ENCODE measurements at places on chromosomes 3 and 15.

DNA sequence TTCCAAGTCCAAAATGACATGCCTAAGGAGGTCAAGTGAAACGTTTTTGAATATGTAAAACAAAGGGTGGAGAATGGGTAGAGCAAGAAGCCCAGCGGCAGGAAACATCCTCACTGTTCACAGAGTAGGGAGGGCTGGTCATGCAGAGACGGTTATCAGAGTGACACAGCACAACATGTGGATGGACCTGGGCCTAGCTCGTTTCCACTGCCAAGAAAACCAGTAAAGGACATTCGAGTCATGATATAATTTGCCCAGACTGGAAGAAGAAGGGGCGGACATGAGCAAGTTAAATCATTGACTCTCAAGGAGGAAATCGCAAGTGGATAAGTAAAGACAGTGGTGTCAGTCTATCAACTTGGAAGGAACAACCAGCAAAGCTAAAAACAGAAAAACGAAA is 89.3 kb downstream of the LRIG1 start:
- DNase-seq: peak; percentile 65

DNA sequence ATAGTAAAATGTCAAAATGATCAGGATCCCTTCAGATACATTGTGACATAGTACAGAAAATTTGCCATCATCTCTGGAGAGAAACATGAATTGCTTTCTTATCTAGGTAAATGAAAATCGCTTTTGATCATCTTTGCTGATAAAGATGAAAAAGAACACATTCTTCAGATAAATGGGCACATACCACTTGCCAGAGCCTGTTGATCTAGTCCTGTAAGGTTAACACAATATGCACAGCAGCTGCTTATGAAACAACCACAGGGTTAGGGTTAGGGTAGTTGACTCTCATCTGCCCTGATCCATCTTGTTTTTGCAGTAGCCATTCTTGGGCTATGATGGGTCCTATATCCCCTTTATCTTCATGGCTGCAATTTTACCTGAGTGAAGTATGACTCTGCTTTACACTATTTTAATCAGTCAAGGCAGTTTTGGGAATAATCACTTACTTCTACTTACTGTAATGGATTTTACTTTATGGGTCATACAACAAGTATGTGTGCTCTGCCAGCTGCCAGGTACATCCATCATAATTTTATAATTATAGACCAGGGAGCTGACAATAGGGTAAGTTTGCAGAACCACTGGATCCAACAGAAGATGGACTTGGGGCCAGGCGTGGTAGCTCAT is 12.6 kb upstream of the SPINK8 start:
- DNase-seq: peak; percentile 31

GRCh38 chr15:66224946-66225345 is 28.6 kb downstream of the MEGF11 start:
- no peak for DNase-seq

GRCh38 chr15:92449476-92449875 is 55.8 kb downstream of the ST8SIA2 start:
- DNase-seq: no peak

DNA sequence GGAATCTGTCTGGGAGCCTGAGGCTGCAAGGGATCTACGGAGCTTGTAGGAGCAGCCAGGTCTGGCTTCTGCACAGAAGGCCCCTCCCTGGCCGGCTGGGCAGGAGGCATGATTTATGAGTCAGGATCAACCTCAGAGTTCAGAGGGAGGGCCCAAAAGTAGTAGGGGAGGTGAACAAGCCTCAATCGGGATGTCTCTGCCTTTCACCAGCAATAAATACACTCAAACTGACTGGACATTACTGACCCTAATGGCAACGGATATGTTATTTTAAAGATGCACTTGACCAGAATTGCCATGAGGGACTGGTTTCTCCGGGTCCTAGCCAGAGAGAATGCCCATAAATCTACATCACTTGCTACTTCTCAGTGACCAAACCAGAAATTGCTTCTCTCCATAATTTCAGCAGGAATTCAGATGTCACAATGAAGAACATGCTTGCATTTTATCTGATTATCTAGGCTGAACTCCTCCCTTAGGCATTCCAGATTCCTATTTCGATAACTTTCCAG is 109.6 kb upstream of the LMOD3 start:
- no peak for DNase-seq

DNA sequence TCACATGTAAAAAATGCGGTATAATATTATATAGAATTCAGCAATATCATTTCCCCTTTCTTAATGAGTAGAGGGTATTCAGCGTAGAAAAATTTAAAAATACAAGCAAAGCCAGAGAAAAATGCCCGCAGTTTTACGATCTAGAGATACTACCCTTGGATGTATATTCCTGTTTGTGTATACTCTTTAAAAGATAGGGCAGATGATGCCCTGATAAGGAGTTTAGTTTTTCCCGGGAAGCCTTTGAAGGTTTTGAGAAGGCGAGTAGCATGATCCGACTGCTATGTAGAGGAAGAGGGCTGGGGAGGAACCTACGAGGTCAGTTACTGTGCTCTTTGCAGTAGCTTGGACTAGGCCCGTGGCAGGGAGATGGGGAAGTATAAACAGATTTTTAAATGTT is 1.2 kb downstream of the YEATS2 start:
- DNase-seq: peak; percentile 69

GRCh38 chr15:82114660-82115059 is 68.8 kb upstream of the MEX3B start:
- DNase-seq: no peak

DNA sequence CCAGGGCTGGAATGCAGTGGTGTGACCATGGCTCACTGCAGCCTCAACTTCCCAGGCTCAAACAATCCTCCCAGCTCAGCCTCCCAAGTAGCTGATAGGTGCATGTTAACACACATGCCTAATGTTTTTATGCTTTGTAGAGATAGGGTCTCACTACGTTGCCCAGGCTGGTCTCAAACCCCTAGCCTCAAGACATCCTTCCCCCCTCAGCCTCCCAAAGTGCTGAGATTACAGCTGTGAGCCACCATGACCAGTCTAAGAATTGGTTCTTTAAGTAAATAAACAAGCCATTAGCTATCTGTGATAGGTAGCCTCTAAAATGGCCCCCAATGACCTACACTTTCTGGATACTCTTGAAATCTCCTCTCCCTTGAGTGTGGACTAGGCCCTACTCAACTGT is 3.7 kb downstream of the TRIM59 start:
- DNase-seq: no peak

- no peak for DNase-seq
Measured at GRCh38 chr3:63047068-63047467, 171.9 kb upstream of the CADPS start.

DNA sequence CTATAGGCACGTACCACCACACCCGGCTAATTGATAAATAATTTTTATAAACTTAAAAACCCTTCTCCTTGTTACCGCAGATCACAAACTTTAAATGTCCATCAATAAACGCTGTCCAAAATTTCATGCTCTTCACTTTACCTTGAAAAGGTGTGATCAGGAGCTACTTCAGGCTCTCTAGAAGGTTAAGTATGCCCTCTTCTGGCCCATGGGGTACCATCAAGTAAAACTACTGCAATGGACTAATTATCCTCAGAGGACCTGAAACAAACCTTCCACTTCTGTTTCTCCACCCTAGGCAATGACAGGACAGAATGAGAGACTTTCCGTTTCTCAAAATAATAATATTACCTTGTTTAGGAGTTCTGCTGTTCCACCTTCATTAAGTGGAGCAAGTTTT is 9.2 kb downstream of the LZTFL1 start:
- peak; percentile 39 for DNase-seq

- DNase-seq: no peak
Measured at GRCh38 chr3:83802801-83803200, 1156.0 kb upstream of the CADM2 start.

DNA sequence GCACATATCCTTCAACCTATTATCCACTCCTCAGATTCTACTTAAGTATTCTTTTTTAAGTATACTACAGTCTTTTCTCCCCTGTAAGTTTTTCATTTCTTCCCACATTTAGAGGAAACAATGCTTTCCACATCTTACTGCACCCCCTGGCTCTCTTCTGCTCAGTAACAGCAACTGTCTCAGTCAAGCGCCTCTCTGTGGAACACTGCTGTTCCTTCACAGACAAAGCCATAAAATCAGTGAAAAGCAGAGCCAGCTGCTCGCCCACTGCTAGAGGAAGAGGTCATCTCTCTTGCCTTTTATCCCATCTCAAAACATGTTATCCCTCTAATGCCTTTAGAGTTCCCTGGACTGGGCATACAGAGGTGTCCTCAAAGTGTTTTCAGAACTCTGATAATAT is 24.8 kb downstream of the SERP1 start:
- no peak for DNase-seq

- DNase-seq: no peak
Measured at GRCh38 chr3:113546414-113546893, 14.1 kb downstream of the SIDT1 start.

GRCh38 chr15:80563372-80563997 is 131.6 kb upstream of the ABHD17C start:
- DNase-seq: no peak

- no peak for DNase-seq
Measured at GRCh38 chr15:71559098-71559497, 251.3 kb upstream of the NR2E3 start.

- DNase-seq: peak; percentile 51
Measured at GRCh38 chr3:119240101-119240590, 532 bp downstream of the B4GALT4 start.

DNA sequence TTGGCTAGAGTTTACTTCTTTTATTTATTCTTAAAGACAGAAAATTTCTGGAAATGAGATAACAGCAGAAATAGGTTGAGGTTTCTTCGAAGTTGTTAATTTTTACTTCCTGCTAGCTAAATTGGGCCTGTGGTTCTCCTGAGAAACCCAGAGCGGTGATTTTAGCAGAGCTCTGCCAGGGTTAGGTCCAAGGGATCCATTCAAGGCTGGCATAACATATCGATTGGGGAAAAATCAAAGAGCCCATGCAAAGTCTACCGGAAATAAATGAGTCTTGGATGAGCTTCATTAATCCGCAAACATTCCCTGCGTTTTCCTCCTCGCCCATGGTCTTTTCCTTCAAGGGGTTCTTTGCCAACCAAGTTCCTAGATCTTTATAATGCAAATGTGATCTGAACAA is 30.8 kb upstream of the MASP1 start:
- DNase-seq: no peak

DNA sequence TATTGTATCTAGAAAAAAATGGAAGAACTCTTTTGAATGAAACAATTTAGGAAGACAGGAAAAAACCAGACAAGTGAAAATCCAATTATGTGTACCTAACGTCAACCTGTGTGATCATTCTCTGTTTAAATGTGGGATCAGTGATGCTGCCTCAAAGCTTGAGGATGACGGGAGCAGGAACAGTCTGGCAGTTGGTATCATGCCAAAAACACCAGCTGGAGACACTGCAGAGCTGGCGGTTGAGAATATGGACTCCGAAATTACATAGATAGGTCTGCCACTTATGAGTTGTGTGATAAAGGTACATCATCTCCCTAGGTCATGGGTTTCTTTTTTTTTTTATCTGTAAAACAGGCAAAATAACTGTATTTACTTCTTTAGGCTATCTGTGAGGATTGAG is 480.5 kb downstream of the CNTN4 start:
- DNase-seq: no peak

GRCh38 chr15:27017168-27017809 is 46.3 kb downstream of the GABRG3 start:
- peak; percentile 89 for DNase-seq

- DNase-seq: peak; percentile 12
Measured at GRCh38 chr15:20349774-20350498, 191.7 kb downstream of the GOLGA6L6 start.

- no peak for DNase-seq
Measured at GRCh38 chr3:117218641-117219048, 509.1 kb downstream of the TUSC7 start.

DNA sequence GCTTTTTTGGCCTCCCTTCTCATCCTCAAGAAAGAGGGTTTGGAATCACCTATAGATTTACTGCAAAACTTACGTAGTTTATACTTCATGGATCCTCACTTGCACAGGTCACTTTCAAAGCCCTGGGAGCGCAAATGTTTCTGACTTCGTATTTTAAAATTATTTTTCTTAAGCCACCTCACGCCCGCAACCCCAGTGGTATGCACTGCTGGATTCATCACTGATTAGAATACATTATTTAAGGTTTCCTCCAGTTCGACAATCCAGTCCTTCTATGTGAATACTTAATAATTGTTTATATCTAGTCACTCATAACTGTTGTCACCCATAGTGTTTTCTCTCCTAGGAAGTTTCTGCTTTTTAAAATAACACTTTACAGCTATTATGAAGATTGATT is 339.9 kb downstream of the CHL1 start:
- DNase-seq: peak; percentile 0

GRCh38 chr15:98859149-98859548 is 148.4 kb downstream of the PGPEP1L start:
- DNase-seq: no peak

- DNase-seq: no peak
Measured at GRCh38 chr3:44987332-44987731, 11.3 kb downstream of the EXOSC7 start.

- DNase-seq: peak; percentile 65
Measured at GRCh38 chr15:69298697-69299441, at the start of gene PAQR5. TSS of gene PAQR5 (plus strand) at chr15:69298912. CDS start at chr15:69360081, 61,169 bp downstream.

- DNase-seq: no peak
Measured at GRCh38 chr3:173826901-173827609, 429.5 kb downstream of the NLGN1 start.

GRCh38 chr15:59966262-59966661 is 37.8 kb upstream of the FOXB1 start:
- DNase-seq: no peak
